NCI-H2029 (cell line): ENCODE measurements at places on chromosomes 3 and 15.

DNA sequence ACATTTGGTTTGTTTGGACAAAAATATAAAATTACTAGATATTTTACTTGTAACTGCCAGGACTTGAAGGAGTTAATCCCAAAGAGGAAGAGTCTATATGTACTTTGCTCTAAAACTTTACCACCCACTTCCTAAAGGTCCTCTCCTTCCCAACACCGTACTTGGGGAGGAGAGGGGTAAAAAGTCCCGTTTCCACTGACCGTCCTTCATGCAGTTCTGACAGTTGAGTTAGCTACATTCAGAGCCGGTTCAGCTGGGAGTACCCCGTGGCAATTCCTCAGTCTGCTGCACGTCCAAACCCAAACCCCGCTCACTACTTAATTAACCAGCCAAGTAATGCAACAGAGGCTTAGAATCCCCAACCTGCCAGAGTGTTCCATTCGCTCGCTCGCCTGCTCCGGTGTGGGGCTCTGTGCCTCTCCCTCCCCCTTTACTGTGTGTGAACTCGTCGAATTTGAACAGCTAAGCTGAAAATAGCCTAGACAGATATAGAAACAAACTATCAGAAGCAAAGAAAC, 519.7 kb downstream of the FOXP1 start:
- DNase-seq, result no peak

DNA sequence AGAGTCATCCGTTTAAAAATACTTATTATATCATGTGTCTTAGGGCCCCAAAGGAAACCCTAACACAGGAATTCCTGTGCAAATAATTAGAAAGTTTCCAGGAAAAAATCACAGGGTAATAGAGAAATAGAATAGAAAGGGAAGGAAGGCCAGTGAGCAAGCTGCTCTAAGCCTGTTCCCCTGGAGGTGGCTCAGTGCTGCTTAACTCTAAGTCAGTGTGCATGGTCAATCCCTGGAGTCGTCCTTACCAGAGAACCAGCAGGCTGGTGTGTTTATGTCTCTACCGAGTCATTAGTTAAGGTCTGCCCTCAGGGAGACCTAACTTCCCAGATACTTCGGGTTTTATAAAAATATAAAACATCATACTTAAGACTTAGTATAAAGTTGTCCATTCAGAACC, 21.0 kb upstream of the MCF2L2 start:
- DNase-seq, result no peak

DNA sequence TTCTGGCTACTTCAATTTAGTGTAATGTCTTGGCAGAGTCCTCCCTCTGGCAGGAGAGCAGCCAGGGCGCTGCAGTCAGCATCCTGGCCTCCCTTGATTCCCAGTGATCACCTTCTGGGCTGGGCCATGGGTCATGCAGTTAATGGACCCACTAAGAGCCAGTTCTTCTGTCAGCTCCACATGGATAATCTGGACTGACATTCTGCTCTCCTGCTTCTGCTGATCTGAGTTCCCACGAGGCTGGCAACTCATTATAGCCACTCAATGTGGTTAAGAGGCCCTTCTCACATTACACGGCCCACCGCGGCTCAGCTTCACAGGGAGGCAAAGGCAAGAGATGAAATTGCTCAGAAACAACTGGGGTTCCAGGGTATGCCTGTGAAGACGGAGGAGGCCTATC, 94.0 kb downstream of the WDR76 start:
- peak; percentile 1 for DNase-seq

- DNase-seq, result no peak
Measured at GRCh38 chr3:46082849-46083248, 55.6 kb upstream of the XCR1 start.

DNA sequence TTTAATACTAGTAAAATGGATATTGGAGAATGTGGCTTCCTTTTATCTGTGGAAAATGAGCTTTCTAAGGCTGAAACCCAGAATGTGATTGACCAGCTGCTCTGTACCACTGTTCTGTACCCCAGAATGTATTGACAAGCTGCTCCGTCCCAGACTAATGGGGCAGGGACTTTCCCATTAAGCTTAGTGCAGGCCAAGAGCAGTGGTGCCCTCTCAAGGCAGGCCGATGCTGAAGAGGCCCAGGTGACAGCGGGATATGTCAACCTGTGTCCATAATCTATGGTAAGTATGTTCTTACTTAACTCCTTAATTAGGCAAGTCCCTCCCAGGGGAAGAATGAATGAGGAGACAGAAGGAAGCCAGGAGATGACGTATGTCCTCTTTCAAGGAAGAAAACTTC, 31.1 kb downstream of the SGO1 start:
- DNase-seq, result no peak

- no peak for DNase-seq
Measured at GRCh38 chr15:101048581-101049030, 129.4 kb downstream of the LRRK1 start.

GRCh38 chr3:37145611-37146010, 28.8 kb downstream of the LRRFIP2 start:
- DNase-seq, result no peak

DNA sequence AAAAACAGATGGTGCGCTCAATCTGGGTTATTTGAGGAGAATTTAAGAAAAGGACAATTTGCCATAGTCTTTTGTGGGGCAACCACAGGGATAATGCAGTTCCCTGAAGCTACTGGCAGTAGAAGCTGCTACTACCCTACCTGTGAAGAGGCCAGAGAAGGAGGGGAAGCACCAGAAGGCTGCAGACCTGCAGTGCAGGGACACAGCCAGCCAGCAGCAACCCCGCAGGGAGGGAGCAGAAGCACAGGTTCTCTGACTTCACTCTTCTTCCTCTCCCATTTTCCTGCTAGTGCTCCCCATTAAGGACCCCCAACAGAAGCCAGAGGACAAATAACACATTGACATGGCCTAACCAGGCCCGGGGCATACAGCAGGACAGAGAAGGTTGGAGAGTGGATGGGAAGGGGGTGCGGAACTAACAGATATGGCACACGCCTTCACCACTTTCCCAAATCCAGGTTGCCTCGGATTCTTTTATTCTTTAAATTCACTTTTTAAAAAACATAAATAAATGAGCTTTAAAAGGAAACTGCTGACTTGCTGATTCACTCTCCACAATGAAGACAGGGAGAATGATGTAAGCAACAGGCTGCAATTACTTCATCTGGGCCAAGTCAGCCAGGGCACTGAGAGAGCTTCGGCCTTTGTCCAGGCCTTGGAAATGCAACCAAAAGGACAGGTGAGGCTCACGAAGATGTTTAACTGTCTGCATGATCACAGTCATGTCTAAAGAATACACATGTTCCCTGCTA, 30.1 kb downstream of the POPDC2 start:
- no peak for DNase-seq

GRCh38 chr3:44030285-44030684, 211.4 kb upstream of the TOPAZ1 start:
- DNase-seq, result no peak

DNA sequence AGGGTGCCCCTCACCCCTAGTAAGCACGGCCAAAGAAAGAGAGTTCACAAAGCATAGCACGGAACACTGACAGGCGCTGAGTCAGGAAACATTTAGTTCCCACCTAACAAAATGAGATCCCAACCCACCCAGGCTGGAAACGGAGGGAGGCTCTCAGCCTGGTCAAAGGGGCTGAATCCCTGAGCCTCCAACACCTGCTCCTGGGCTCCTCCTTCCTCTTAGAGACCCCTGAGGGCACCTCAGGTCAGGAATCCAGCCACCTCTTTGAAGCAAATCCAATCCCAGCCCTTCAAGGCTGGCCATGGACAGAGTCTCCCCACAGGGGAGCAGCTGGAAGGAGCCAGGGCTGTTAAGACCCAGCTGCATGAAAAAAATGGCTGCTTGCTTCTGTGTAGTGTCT, 154.4 kb upstream of the HES1 start:
- DNase-seq, result no peak

- DNase-seq, result no peak
Measured at GRCh38 chr3:170180079-170180907, 1.2 kb downstream of the PHC3 start.

DNA sequence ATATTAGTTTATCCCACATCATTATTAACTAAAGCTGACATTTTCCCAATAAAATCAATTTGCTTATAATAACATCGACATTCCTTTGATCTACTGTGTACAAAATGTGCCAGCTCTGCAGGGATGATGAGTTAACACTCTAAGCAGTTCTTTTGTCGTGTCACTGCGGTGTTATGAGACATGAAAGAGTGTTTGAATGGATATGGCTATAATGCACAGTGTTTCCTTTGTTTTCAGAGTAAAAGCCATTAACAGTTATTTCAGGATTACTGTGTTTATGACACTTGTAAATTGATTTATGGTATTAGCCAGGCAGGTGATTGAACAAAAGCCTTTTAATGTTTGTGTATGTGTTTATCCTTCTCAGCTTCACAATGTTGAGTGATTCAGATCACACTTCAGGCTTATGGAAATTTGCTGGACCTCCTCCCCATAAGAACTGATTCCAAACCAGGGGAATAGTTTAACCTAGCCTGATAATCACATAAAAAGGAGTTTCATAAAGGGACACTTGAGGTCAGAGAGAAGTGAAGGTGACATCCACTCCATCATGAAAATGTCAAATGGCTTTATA, 115.7 kb downstream of the CHL1 start:
- no peak for DNase-seq
